Activated T-cell treated with anti-CD3 and anti-CD28 coated beads, Interleukin-2, amount 50 U/mL, for 72 hours (primary cell): ENCODE measurements at places on chromosomes 5 and 9. TPM values are rescaled to one million over a fixed set of nuclear protein-coding genes. Genes with fewer than 3 reads are reported as not detected.

- H3K27ac ChIP-seq = no peak overlapping the region
- no peaks in the 10 kb centered on the region for H3K36me3 ChIP-seq
- peaks cover 9% of the 10 kb centered on the region for H3K4me1 ChIP-seq
- peaks cover 13% of the 10 kb centered on the region for H3K27me3 ChIP-seq
- H3K4me3 ChIP-seq = no peak overlapping the region
Observed at GRCh38 chr5:1391691-1392090, 46.8 kb upstream of the CLPTM1L start.

- H3K4me3 ChIP-seq = no peak overlapping the region
- no peaks in the 10 kb centered on the region for H3K27me3 ChIP-seq
- peaks cover 31% of the 10 kb centered on the region for H3K4me1 ChIP-seq
- no peak for DNase-seq
Observed at GRCh38 chr9:129241725-129242124, 63.7 kb upstream of the IER5L start.

DNA sequence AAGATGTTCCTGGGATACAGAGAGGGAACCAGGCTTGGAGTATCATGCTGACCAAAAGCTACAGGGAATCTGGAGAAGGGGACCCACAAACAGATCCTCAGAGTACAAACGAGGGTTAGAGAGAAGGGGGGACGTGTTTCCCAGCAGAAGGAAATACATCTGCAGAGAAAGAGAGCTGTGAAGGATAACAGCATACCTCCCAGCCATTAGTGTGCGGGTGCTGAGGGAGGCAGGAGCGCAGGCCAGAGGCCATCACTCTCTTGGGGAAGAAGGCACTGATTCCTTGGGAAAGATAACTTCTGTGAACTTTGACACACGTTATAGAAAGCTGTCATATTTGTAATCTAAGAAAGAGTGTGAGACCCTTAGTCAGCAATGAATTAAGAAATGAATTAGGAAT lies 96.9 kb downstream of the KCNN2 start:
- no peaks in the 10 kb centered on the region for H3K4me1 ChIP-seq
- no peaks in the 10 kb centered on the region for H3K27me3 ChIP-seq
- no peak for DNase-seq
- H3K36me3 ChIP-seq = no peaks in the 10 kb centered on the region

GRCh38 chr5:154780128-154780527 lies 25.0 kb downstream of the LARP1 start:
- H3K4me3 ChIP-seq = no peak overlapping the region
- H3K27me3 ChIP-seq = no peaks in the 10 kb centered on the region
- no peak for DNase-seq
- H3K4me1 ChIP-seq = peaks cover 75% of the 10 kb centered on the region
- peak overlapping the region; percentile 71 for H3K27ac ChIP-seq

GRCh38 chr5:140608722-140609121 lies 24.3 kb downstream of the CD14 start:
- no peak overlapping the region for H3K4me3 ChIP-seq
- peaks cover 5% of the 10 kb centered on the region for H3K27me3 ChIP-seq
- H3K27ac ChIP-seq = no peak overlapping the region

DNA sequence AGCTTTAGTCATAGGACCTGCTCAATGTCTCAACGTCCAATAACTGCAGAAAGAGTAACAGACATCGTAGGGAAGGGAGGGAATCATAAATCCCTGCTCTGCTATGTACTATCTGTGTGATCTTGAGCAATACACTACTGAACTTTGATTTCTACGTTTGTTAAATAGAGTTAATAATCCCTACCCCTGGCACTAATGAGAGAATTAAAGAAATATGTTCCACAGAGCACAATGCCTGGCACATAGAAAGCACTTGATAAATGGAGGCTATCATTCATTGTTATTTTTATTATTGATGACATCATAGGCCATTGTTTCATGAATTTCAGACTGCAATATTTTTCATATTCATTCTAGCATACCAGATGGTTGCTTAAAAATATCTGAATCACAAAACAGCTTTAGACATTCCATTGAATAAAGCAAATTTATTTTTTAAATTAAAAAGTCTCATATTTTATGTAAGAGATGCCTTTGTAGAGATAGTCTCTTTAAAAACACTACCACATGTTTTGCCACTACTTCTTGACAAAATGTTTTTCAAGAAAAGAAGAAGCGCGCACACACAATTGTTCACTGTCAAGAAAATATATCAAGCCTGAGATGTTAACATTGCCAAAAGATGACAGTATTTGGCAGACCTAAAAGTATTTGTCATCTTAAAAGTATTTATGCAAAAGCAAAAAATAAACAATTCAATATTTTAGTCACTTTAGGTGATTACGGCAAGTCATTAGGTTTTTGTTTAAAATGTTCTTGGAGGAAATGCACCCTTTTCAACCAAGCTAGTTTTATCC lies 108.5 kb downstream of the EBF1 start:
- H3K36me3 ChIP-seq = no peaks in the 10 kb centered on the region
- no peak for DNase-seq
- H3K4me3 ChIP-seq = no peak overlapping the region

GRCh38 chr5:53871775-53872174 lies 311.3 kb downstream of the NDUFS4 start:
- peaks cover 20% of the 10 kb centered on the region for H3K27me3 ChIP-seq
- no peak overlapping the region for H3K4me3 ChIP-seq
- no peak overlapping the region for H3K27ac ChIP-seq
- H3K36me3 ChIP-seq = no peaks in the 10 kb centered on the region
- H3K4me1 ChIP-seq = no peaks in the 10 kb centered on the region
- no peak for DNase-seq

DNA sequence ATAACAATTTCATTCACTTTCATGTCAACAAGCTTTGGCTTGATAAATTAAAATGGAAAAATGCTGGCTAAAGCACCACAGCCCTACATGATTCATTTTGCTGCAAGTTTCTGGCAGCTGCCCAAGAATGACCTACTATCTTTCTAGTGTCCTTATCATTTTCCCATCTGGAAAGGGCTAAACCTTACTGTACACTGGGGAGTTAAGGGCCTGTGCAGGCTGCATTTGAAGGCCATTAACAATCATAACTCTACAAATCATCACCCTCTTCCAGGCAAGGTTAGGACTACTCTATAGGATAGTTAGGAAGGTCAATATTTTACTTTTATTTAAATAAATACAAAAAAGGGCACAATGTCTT lies 579.7 kb upstream of the ZNF608 start:
- H3K27ac ChIP-seq = no peak overlapping the region
- DNase-seq = no peak
- no peaks in the 10 kb centered on the region for H3K36me3 ChIP-seq
- no peak overlapping the region for H3K4me3 ChIP-seq
- H3K4me1 ChIP-seq = no peaks in the 10 kb centered on the region
- no peaks in the 10 kb centered on the region for H3K27me3 ChIP-seq

NME5 gene
- total RNA-seq = not detected

DNA sequence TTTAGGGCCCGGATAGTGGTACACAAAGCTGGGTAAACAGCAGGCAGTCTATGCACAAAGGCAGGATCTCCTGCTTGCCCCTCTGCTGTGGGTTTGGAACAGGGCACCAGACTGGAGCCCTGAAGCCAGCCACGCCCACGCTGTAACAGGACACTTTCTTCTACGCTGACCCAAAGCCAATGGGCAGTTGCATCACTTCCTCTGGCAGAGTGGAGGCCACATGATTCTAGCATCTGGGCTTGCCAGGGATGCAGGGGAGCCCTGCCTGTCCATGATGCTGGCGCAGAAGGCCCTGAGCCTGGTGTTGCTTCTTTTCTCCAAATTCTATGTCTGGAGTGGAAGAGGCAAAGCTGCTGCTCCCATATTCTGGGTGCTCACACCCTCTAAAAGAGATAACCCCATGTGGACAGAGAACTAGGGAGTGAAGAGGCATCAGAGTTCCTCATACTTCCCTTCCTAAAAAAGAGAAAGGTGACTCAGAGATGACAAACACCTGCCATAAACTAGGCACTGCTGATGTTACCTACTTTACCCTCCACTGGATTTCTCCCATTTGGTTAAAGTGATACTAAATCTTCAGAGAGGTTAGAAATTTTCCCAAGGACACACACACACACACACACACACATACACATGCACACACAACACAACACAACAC lies 260.3 kb upstream of the KLF4 start:
- no peak overlapping the region for H3K27ac ChIP-seq
- no peak overlapping the region for H3K4me3 ChIP-seq
- no peaks in the 10 kb centered on the region for H3K27me3 ChIP-seq
- H3K36me3 ChIP-seq = no peaks in the 10 kb centered on the region

DNA sequence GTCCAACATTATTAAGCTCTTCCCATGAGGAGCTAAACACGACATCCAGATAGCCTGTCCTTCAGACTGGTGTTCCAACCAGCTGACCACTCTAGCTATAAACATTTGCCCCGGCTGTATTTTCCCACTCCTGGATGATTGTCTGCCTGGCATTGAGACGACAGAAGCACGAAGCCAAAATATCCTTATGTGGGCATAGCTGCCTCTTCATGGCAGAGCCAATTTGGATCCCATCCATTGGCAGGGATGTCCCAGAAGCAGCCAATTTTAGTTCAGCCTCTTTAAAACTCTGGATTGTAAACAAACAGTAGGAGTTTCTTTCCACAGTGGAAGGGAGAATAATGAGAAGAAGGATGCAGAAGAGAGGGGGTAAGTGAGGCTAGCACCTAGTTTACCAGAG lies 507.6 kb downstream of the CETN3 start:
- no peak for DNase-seq
- H3K27ac ChIP-seq = no peak overlapping the region
- no peaks in the 10 kb centered on the region for H3K36me3 ChIP-seq

DNA sequence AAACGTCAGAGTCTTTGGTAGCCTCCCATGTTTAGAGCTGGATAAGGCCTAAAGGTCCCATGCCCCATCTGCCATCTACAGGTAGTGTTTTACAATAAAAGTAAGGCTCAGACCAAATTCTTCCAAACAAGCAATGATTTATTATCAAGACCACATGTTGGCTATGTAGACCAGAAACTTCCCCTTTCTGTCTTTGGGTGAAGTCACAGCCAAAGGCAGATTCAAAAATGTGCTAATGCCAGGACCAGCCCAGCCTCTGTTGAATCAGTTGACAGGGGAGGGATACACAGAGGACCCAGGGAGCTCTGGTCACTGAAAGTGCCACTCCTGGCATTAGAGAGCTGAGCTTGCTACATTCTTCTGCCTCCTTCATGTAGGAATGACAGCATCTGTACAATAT lies 360.8 kb downstream of the NTRK2 start:
- H3K4me3 ChIP-seq = no peak overlapping the region
- H3K36me3 ChIP-seq = no peaks in the 10 kb centered on the region
- no peak for DNase-seq

DNA sequence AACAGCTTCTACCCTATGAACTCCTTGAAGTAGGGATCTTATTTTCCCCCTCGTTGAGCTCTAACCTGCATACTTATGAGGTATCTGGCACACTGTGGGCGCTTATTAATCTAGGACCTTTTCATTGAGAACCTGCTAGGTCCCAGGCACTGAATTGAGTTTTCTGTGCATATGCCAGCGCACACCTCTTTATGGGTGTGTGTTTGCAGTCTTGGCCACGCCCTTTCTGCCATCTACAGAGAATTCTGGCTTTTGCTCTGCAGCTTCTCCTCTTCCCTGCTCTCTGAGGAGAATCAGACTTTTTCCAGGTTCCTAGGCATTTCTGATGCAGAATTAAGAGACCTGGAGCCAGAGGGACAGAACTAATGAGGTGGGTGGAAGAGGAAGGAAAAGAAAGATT lies 25.4 kb upstream of the SSBP2 start:
- peaks cover 21% of the 10 kb centered on the region for H3K4me1 ChIP-seq
- DNase-seq = no peak
- no peaks in the 10 kb centered on the region for H3K27me3 ChIP-seq
- H3K27ac ChIP-seq = no peak overlapping the region
- H3K36me3 ChIP-seq = no peaks in the 10 kb centered on the region
- no peak overlapping the region for H3K4me3 ChIP-seq

SGCD gene
- 0.07 TPM for total RNA-seq

- peaks cover 11% of the 10 kb centered on the region for H3K27me3 ChIP-seq
- H3K4me1 ChIP-seq = no peaks in the 10 kb centered on the region
- no peak for DNase-seq
Observed at GRCh38 chr9:138065287-138065686, 187.7 kb downstream of the CACNA1B start.

DNA sequence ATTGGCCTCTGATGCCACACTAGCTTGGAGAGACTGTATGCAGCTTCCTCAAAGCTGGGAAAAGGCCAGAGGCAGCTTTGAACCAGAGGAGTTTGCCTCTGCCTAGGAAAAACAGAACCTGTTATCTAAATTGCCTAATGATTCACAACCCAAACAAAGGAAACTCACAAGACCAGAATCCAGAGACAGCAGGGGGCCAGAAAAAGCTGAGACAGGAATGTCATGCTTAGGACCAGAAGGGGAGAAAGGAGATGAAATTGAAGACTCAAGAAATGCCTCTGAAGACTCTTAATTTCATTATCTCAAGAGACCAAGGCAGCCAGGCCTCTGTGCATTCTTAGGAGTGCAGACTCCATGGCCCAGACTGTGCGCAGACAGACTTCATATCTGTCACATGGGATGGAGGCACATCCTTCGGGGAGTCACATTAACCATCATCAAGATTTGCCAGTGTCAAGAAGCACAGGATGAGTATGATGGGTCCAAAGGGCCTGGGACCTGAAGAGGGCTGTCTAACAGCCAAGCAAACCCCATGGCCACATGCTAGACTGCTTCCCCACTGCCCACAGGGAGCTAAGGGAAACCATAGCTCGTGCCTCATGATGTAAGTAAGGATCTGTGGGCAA lies 57.3 kb downstream of the ARSB start:
- H3K4me1 ChIP-seq = no peaks in the 10 kb centered on the region
- no peak overlapping the region for H3K27ac ChIP-seq
- H3K27me3 ChIP-seq = no peaks in the 10 kb centered on the region
- H3K36me3 ChIP-seq = no peaks in the 10 kb centered on the region
- DNase-seq = no peak
- no peak overlapping the region for H3K4me3 ChIP-seq

DNA sequence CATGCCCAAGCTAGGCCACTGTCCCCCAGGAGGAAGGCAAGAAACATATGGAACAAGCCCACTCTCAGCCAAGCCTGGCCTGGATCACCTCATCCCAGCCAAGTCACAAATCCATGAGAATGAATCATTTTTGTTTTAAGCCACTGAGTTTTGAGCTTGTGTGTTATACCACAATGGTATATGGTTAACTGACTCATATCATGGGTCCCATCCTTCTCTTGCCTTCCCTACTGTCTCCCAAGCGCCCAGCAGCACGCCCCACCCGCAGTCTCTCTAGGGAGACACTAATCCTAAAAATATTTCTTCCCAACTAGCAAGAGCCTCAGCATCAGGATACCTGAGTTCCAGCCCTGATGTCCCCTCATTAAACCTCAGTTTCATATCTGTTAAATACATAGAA lies 248.1 kb downstream of the CDK5RAP2 start:
- no peak for DNase-seq
- H3K36me3 ChIP-seq = no peaks in the 10 kb centered on the region
- H3K27ac ChIP-seq = no peak overlapping the region
- peaks cover 12% of the 10 kb centered on the region for H3K4me1 ChIP-seq
- H3K4me3 ChIP-seq = no peak overlapping the region

- peaks cover 8% of the 10 kb centered on the region for H3K4me1 ChIP-seq
- no peak for DNase-seq
- H3K27ac ChIP-seq = no peak overlapping the region
- no peaks in the 10 kb centered on the region for H3K27me3 ChIP-seq
- H3K4me3 ChIP-seq = no peak overlapping the region
Observed at GRCh38 chr9:96050861-96051155, 175.3 kb downstream of the ERCC6L2 start.

- no peak for DNase-seq
- no peaks in the 10 kb centered on the region for H3K36me3 ChIP-seq
- H3K4me1 ChIP-seq = peaks cover 4% of the 10 kb centered on the region
- no peak overlapping the region for H3K27ac ChIP-seq
- peaks cover 23% of the 10 kb centered on the region for H3K27me3 ChIP-seq
Observed at GRCh38 chr5:14168144-14168792, 25.1 kb downstream of the TRIO start.

FBP2 gene
- not detected for total RNA-seq
